Foreskin keratinocyte (primary cell): ENCODE measurements at places on chromosomes 12 and 14.

GRCh38 chr14:54909817-54910558 is 7.4 kb upstream of the GCH1 start:
- DNase-seq: no peak

GRCh38 chr14:55610713-55611370 is 30.8 kb downstream of the KTN1 start:
- DNase-seq: no peak

DNA sequence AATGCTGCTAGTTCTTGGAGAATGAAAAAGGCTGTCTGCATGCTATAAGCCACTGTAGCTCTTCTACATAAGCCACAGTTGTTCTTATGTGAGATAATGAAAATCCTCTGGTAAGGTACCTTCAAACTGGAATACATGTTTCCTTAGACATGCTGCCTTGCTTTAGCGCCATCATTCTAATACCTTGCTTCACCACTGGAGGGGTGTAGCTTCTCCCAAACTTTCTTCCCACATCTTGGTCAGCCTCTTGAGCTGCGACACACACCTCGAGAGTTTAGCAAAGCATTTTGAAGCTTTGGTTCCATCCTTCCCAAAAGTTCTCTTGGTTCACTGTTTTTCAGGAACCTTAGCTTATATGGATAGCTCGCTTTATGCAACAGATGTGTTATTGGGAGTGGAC is 69.5 kb downstream of the NKX2-1 start:
- DNase-seq: no peak

DNA sequence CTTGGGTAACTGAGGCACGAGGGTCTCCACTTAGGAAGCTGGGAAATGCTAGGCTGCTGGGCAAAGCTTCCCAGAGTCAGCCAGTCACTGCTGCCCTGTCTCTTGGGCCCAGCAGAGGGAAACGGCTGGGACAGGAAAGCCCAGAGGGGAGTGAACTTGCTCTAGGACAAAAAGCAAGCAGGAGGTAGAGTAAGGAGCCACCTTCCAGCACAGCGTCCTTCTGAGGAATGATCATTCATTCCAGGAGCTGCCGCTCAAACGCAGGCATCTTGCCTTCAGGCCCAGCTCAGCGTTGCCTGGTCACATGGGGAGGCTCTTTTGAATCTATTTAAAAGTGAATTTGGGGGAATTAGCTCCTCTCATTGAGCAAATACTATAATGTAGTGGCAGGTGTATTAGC is 118.6 kb downstream of the CRACR2A start:
- no peak for DNase-seq

DNA sequence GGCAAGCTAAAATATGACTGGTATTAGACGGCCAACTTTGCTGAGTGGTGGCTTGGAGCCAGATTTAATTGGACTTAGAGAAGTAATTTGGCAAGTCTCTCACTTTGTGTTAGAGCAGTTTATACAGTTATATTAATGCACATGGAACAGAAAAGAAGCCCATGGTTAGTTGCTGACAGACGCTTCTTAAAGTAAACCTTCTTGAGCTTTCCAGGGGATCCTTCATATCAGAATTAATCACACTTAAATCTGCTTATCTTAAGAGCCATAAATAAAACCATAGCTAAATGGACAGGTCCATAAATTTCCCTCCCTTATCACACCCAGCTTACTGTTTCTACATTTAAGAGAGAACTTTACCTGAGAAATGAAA is 9.6 kb downstream of the GSG1 start:
- DNase-seq: no peak

- DNase-seq: no peak
Observed at GRCh38 chr12:49019120-49019430, 499 bp upstream of the PRKAG1 start.

DNA sequence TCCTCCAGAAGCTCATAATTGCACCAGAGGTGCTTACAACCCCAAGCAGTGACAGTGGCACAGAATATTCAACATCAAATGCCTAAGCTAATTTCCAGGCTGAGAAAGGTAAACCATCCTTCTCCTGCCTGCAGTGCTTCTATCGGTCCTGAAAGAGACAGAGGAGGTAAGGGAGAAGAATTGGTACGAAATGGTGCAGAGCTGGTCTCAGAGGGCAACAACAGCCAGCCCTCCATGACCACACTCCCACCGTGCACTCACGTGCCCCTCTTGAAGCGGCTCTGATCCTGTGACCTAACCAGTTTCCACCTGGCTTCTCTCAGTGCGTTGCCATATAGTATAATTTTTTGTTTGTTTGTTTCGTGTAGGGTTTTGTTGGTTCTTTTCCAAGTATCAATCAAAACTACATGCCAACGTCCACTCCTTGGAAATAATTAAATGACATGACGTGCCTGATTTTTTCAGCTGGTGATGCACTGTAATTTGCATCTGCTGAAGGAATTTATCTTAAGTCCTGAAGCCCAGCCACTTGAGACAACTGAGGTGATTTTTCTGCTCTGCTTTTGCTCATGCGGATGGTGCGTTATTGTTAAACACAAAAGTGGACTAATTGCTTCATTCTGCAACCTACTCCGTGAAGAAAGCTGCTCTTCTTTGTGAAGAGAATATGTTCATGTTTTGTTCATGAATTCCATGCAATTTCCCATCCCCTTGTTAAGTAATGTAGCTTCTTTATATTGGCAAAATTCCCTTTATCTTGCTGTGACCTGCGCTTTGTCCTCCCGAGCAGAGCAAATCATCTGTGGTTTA is 1.3 kb upstream of the ATP2A2 start:
- DNase-seq: no peak

DNA sequence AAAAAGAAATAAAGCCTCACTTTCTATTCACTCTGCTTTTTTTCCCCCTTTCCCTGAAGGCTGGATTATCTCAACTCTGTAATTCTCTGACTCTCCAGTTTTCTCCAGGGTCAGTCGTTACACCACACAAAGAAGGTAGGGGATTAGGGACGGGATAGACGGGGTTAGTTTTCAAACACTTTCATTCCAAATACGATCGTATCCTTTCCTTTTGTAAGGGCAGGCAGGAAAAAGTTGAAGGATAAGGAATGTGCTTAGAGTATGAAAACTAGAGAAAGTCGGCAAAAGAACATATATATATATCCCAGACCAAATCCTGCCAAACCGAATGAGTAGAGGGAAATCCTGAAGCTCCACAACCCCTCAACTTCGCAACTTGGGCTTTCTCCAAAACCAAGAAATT is 581 bp upstream of the ESYT1 start:
- DNase-seq: no peak

DNA sequence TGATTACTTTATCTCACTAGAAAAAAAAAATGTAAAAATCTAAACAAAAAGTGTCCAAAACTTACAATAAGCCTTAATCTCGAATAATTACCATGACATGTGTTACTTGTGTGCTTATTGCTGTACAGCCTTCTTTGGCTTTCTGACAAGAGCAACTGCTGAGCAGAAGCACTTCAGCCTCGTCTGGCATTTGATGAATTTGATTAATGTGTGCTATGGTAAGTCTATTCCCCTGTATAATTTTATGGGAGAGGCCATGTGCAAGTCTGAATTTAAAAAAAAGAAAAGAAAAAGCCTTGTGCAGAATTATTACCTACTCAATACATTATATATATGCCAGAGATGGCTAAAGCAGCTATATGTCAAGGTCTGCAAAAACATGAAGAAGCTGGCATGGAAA is 113.9 kb downstream of the AEBP2 start:
- no peak for DNase-seq
